ENCODE measurements at places on chromosomes 2 and 18. TPM values are rescaled to one million over a fixed set of nuclear protein-coding genes. Genes with fewer than 3 reads are reported as not detected.

Gene SLC23A3
- 90.1 TPM for total RNA-seq

Gene ATP6V1C2
- not detected for total RNA-seq

Gene GREB1
- total RNA-seq, result 0.88 TPM

Gene C2orf68
- 26.1 TPM for total RNA-seq

Gene IL1F10
- total RNA-seq, result not detected

DNA sequence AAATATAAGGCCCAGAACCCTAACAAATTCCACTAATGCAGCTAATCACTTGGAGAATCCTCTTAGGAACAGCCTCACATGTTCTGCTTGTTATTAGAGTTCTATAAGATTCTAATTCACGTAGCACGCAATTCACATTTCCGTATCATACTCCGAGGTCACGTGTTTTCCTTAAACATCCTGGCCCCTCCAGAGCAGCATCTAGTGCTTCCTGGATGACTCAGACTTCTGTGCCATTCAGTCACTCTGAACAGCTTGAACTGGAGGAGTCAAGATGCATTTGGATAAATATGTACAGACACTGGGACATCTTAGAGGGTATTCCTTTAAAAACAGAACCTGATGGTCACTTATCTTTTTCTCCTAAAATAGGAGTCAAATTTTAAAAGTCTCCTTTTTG lies 156.5 kb downstream of the MYO5B start:
- DNase-seq, result no peak

DNA sequence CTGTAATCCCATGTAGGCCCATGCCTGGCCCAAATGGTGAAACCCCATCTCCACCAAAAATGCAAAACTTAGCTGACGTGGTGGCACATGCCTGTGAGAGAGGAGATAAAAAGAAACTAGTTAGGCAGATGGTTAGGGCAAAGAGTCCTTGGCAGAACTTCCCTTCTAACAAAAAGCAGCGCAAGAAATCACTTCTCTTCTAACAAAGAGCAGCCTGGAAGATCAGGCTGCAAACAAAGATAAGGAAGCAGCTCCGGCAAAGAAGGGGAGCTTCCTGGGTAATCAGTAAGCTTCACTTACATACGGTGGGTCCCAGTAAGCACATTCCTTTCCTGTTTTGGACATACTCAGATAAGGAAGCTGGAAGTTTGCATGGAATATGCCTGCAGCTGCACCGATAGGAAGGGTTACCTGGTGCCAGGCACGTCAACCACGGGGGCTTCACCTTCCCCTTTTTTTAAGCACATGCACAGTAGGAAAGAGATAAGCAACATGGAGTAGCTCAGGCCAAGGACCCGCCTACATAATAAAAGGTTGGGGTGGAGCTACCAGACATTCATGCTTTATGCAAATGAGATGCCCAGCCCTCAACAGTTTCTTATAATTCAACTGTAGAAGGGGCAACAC lies 61.0 kb upstream of the SLC25A52 start:
- DNase-seq, result no peak

DNA sequence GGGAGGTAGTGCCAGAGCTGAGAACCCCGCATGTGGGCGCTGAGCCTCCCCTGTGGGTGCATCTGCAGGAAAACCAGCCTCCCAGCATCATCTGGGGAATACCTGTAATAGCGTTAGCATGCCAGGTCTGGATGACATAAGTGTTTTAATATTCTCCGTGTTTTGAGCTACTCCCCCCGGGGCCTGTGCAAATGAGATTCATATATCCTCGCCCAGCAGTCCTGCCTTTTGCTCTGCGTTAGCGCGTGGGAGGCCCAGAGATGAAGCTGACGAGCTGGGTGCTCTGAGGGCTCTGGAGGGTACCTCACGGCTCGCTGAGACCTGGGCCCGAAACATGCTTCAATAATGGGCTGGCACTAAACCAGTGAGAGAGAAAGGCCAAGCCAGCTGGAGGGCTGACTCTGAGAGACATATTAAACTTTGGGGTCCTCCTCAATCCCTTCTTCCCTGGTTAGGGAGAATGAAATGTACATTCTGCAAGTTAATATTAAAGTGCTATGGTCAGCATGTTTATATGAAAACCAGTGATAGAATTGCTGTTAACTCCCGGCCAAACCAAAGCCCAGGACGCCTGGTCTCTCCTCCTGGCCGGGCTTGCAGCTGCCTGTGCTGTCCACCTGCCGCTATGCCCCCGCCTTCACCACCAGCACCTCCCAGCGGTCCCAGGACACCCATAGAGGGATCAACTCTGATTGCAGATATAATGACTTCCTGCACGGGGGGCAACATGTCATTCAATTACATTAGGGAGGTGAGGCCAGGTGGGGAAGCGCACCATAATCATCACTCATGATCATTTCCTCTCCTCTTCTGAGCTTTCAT lies 77.0 kb downstream of the EDAR start:
- DNase-seq, result peak; percentile 31

DNA sequence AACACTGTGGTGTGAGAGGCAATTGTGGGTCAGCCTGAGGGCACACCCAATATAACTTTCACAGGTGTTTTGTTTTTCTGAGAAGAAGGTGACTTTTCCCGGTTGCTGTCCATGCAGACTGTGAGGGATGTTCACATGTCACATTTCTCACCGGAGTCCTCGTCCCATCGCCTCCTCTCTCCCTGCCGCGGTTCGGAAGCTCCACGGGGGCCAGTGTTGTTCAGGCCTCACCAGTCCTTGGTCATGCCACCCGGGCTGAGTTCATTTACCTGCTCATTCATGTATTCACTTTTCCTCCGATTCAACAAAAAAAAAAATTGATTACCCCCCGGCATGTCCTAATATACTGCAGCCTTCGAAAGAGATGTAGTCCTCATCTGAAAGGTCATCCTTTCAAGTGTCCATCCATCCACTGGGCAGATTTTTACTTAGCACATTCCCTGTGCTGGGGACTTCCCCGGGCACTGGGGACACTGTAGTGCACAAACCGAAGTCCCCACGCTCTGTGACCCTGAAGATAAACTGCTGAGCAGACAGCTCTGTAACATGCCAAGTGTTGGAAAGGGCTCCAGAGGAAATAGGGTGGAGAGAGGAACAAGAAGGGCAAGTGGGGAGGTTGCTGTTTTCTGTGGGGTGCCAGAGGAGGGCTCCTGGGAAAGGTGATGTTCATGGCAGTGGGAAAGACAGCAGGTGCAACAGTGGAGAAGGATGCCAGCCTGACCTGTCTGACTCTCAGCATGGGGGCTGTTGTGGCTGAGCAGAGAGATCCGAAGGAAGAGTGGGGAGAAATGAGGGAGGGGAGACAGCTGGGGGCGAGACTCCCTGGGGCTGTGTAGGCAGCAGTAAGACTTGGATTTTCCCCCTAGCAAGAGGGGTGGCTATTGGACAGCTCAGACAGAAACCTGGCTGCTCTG lies 22.4 kb downstream of the LRRFIP1 start:
- no peak for DNase-seq

DNA sequence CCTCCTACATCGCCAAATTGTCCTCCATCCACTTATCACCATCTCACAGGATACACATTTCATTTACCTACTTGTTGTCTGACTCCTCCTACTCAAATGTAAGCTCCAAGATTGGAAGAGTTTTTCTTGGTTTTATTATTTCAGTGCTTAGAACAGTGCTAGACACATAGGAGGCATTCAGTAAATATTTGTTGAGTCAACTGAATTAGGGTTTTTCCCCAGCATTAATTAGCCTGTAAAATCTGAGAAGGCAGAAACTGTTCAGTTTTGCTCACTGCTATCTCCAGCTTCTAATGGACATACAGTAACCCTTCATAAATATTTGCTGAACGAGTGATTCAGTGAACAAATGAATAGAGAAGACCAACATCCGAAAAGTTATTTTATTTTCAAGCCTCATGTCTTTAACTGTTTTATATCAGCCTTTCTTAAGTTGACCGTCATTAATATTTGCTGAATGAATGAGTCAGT lies 800 bp downstream of the TTC21B start:
- no peak for DNase-seq

- DNase-seq, result no peak
Measured at GRCh38 chr18:72637299-72637698, 93.2 kb upstream of the CBLN2 start.

All from Peyer's patch (tissue), 4 donors.